ENCODE measurements at places on chromosomes 4 and X.

DNA sequence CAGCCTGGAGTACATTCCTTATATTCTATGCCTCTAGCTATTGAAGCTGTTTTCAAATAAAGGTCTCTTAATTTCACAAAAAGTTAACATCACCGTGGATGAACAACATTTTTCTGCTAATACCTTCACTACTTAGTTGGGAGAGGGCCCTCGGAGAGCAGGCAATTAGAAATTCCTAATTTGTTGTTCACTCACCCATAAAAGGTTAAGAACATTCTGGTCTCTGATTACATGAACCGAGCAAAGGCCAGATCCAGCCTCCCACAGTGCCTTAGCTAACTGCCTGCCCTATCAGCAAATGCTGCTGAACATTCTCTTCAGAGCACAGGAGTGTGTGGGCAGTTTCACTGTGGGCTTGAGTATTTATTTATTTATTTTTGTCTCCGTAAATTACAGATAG lies 36.0 kb upstream of the TTC29 start:
- no peak for DNase-seq

DNA sequence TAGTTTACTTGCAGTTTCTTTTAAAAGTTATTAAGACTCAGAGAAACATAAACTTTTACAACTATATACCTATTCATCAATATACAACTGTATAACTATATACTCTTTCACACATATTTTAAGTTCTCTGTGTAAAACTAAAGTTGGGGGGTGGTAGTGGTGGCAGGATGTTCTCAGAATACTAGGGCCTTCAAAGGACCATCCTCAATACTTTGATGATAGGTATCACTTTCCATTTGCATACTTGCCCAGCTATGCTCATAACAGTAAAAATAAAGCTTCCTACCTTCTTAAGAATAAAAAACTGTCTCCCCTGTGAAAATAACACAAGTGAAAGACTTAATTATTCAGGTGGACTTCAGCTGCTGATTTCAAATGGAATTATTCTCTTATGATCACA lies 2.9 kb upstream of the GALNT7 start:
- DNase-seq, result no peak

DNA sequence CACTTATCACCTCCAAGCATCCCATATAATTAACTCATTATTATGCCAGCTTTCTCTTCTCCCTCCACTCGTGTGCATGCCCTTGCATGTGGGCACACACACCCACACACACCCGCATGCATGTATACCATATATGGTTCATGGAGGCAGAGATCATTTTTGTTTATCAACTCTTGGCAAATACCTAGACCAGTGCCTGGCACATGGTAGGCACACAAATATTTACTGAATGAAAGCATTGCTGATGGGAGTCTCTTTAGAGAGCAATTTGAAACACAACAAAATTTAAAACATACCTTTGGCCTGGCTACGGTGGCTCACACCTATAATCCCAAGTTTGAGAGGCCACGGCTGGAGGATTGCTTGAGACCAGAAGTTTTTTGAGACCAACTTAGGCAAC lies 51.1 kb upstream of the SLC10A4 start:
- DNase-seq, result no peak

DNA sequence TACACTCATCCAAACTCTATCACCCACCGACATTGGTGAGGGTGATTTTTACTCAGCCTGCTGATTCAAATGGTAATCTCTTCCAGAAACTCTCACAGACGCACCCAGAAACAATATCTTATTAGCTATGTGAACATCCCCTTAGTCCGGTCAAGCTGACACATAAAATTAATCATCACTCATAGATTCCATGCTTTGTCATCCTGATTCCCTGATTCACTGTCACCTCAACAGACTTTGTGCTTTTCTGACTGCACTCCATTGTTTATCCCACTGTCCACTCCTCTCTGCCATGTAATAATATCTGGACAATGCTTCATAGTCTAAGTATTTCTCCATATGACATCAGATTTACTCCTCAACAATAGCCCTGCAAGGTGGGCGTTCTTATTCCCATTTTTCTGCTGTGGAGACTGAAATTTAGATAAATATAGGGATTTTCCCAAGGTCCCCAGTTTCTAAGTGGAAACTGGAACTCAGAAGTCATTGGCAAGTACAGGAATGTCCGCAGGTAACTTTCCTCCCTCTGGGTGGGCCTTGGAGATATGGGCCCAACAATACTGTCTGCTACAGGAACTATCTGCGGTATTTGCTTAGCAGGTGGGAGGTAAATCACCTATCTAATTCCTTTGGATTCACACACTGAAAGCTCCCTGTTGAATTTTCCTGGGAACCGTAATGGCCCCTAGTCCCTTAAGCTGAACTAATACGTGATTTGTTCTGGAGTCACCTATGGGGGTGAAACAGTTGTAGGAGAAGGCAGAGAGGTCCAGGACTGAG lies 228.6 kb upstream of the BCOR start:
- DNase-seq, result no peak

DNA sequence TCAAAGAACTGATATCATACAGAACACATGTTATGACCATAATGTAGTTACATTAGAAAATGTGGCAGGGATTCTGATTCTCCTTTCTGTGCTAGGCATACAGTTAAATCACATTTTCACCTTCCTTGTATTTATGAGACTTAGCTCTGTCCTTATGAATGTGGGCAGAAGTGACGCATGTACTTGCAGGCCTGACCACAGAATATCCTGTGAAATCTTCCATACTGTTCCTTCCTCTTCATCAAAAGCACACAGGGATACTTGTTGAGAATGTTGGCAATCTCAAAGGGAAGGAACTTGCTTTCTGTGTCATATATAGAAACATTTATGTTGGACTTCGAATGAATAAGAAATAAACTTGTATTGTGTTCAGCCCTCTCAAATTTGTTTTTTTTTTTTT lies 17.2 kb upstream of the MYOZ2 start:
- DNase-seq, result no peak

DNA sequence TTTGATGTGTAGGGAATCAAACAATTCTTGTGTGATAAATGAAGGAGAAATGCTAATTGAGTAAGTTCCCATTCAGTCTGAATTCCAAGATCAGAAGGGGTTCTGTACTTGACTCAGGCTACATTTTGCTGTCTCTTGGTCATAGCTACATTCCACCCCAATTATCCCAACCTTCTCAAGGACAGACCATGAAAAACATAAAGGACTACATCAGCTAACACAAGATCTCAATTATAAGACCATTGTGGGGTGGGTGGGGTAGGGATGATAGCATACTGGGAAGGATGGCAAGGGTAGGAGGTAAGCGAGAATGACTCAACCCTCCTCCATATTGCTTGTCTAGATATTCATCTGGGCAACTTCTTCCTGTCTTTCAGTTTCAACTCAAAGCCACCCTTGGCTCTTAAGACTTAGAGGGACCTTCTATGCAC lies 87.4 kb upstream of the ETNPPL start:
- DNase-seq, result no peak

DNA sequence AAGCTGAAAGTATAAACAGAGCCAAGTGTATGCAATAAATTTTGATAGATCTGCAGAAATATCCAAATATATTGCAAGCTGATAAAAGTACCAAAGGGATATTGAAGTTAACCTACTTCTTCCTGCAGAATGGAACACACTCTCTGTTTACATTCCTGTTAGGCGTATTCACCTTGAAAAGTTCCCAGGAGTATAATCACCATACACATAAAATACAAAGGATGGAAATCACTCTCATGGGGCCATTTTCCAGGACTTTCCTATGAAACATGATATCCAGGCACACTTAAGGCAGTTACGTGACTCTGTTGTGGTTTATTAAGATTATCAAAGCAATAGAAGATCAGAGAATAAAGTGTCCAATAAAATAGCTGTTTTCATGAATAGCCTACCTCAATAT lies 1142.3 kb downstream of the NLGN4X start:
- DNase-seq, result no peak

DNA sequence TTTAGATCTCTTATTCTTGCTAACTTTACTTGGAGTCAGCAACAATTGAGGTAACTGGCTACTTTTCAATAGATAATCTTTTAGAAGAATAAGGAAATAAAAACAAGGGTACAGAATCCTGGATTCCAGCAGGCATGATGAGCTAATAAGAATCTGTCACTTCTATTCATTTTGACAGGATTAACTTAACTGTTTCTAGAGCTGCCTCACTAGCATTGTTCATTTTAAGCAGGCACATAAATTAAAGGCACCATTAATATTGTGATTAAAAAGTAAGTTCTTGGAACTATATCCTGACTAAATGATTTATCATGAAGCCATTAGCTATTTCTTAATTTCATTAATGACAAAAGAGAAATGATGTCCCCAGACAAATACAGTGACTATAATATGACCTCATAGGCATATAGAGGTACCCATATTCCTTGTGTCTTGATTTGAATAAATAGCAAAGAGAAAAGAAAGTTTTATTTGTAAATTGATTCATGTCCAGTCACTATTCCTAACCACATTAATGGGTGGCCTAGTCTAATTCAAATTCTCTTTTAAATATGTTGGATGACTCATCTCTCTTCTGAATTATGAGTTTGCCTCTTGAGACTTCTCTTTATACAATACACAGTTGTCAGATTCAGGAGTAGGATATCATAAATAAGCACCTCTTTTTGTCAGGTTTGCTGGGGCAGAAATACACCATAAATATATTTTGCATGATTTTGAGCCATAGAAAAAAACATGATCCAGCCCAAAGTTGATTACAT lies 343.0 kb downstream of the SLITRK2 start:
- DNase-seq, result no peak

DNA sequence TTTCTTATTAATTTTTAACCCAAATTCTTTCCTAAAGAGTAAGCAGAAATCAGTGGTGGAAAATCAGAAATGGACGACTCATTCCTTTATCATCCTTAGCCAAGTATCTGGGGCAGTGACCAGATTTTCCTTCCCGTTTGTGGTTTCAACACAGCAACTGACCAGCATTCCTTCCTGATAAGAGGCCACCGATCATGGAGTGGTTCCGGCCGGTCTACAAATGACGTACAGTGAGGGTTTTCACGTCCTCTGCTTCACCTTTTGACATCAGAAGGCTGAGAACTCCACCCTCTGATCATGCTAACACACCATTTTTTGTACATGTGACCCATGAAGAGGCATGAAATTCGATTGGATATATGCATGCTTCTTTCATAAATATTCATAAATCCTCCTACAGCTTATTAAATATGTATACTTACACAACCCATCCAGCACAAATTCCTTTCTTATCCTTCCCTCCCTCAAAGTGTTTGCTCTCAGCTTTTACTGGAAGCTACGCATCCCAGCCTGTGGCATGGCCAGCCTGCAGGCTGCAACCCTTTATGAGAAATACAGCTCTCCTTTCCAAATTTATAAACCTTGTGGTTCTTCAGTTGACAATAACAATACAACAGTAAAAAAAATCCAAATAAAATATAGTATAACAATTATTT lies 173.0 kb upstream of the CASK start:
- DNase-seq, result no peak

- DNase-seq, result no peak
These were observed 148.8 kb upstream of the EDNRA start for GRCh38 chr4:147332091-147332490.

- no peak for DNase-seq
These were observed 78.7 kb upstream of the OGT start for GRCh38 chrX:71454222-71454621.

GRCh38 chrX:110402091-110402849 lies 43.6 kb downstream of the RTL9 start:
- DNase-seq, result no peak

DNA sequence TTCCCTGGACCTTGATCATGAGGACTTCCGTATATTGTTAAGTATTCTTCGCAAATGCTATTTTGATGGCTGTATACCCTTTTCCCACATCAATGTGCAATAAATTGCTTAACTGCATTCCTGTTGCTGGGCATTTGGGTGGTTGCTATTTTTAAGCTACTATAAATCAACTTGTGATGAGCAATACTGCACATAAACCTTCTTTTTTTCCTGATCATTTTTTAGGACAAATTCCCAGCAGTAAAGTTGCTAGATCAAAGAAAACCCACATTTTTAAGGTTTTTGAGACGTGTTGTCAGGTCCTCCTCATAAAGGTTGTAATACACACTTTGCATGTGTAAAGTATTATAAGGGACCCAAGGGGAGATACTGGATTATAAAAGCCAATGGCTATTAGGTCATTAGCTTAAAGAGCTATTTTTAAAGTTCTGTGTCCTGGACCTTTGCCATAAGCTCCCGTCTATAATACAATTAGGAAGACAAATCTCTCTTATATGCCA lies 35.6 kb downstream of the LIMCH1 start:
- no peak for DNase-seq

GRCh38 chr4:149584722-149585121 lies 230.9 kb downstream of the IQCM start:
- no peak for DNase-seq

DNA sequence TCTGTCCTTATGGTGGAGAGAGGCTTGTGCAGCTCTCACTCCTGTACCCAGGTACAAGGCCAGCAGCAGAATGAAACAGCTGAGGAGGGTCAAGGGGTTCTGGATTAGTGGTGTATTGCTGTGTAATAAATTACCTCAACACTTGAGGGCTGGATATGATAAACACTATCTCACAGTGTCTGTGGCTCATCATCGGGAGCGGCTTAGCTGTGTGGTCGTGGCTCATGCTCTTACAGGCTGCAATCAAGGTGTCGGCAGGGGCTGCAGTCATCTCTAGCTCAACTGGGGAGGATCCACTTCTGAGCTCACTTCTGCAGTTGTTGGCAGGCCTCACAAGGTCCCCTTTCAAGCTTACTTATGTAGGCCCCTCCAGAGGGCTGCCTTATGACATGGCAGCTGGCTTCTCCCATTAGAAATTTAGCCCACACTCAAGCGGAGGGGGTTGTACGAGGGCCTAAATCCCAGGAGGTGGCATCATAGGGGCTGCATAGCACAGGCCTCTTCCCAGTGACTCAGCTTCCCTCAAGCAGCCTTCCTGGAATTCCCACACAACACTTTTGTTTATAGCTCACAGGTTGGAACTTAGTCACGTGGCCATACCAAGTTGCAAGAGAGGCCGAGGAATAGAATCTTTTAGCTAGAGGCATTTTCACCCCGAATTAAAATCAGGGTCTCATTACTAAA lies 148.2 kb upstream of the RPS6KA3 start:
- DNase-seq, result no peak

DNA sequence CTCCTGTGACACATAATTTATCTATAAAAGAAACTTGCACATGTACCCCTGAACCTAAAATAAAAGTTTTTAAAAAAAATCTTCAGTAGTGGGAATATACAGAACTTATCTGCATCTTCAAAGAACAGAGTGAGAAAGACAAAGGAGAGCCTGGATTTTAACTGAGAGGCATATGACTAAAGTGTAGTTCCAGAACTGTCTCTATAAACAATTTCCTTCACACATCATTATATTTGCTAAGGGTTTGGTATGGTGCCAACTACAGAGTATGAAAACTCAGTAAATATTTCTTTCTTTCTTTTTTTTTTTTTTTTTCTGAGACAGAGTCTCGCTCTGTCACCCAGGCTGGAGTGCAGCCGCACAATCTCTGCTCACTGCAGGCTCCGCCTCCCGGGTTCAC lies 49.9 kb upstream of the NFKB1 start:
- DNase-seq, result no peak

DNA sequence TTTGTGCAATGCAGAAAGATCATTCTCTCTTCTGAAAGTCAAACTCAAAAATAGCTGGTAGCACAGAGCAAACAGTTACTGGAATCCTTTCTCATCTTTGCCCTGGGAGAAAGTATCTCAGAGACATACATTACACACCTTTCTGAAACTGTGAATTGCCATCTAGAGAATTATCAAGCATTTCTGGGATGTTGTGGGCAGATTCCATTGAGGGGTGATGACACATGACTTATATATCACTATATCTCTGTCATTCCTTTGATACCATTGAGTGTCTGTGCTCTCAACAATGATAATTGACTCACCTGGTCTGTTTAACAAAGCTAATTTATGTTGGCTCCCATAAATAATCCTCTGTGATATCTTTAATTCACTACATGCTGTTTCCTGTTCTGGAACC lies 13.0 kb downstream of the SLIT2 start:
- no peak for DNase-seq

Data from activated CD4-positive, alpha-beta T cell treated with anti-CD3 and anti-CD28 coated beads, Interleukin-2, amount 50 U/mL, for 24 hours (primary cell).